Left lobe of liver (tissue), 2 donors: ENCODE measurements at places on chromosomes 7 and 10. TPM values are rescaled to one million over a fixed set of nuclear protein-coding genes. Genes with fewer than 3 reads are reported as not detected.

DNA sequence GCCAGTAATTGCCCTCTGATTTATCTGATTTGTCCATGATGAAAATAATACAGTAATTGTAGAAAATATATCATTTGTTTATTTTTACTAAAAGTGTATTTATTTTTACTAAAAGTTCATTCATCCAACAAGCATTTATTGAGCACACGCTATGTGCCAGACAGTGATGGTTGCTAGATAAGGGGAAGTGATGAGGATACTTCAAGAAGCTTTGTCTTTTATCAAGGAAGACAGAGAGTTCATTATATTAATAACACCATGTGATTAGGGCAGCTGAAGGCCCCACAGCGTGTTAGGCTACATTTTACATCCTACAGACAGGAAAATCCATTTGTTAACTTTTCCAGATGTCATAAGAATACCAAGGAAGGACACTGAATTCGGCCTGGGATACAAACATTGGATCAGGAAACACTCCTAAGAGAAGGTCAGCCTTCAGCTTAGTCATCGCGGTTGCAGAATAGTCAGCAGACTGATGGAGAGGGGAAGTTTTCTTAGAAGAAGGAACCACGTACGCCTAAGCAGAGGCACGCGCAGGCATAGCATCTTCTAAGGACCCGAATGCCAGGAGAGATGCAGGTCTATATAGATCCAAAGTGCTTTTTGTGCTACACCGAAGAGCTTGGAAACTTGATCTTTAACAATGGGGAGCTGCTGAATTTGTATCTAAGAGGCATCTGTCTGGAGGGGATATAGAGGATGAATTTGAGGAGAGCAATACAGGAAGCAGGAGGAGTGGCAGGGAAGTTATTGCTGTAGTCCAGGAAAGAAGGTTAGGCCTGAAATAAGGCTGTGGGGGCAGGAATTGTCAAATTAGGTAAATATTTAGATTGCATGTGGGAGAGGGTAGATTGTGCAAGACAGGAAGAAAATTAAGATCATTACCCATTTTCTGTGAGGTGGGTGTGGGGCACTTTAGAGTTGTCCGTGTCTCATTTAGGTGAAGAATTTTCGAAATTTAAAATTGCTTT is 85.7 kb downstream of the LRGUK start:
- no peak for DNase-seq

- DNase-seq: no peak
Observed at GRCh38 chr7:55552320-55553023, 19.8 kb downstream of the VOPP1 start.

- DNase-seq: no peak
Observed at GRCh38 chr7:105612806-105613205, 31.5 kb upstream of the EFCAB10 start.

DNA sequence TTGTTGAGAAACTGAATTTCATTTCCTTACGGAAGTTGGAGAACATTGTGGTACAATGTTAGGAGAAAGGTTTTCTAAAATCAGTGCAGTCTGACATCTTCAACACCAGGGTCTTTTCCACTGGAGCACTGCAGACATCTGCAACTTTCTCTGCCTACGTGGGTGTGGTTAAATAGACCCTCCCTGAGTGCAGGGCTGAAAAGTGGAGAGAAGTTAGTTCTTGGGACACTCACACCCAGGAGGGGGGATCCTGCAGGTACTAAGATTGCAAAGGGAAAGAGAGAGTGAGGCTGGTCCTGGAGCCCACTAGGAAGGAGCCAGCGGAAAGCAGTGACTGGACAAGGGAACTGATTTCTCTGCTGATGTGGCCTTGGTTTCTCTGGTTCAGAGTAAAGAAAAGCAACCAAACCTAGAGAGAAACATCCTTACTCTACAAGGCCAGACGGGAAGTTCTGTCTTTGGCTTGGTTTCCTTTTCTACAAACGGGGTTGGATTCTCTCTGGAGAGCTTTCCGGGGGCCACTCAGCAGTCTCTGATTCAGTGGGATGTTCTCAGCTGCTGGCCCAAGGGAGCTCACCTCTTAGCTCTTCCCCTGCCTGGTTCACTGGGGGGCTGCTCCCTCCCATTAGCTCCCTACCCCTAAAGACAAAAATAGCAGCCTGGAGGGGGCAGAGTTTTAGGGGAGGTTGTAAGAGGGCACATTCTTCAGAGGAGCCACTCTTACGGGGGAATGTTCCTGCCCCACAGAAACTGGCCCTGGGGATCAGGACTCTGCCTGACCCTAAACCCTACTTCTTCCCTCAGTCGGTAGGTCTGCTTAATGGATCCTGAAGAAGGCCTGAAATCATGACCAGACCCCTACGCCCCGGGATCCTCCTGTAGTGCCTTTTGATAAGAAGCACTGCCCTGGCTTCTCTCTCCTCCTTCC is 2.7 kb downstream of the UPP1 start:
- no peak for DNase-seq

DNA sequence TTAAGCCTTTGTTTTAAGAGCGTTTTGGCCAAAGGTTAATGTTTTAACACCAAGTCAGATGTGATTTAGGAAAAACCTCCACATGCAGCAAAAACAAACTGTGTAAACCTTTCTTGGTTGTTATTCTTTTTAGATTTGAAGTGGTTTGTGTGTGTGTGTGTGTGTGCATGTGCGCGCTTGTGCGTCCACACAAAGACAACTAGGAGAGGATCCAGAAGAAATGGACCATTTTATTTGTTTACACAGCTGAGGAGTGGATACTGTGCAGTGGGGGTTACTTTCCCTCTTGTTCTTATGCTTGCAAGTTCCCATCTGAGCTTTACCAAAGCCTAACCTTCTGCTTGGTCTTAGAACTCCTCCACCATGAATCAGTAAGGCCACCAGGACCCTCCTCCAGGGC is 20.0 kb downstream of the TCF7L2 start:
- no peak for DNase-seq

CALML5 gene
- total RNA-seq: not detected
